ENCODE measurements at places on chromosomes 7 and 10.

DNA sequence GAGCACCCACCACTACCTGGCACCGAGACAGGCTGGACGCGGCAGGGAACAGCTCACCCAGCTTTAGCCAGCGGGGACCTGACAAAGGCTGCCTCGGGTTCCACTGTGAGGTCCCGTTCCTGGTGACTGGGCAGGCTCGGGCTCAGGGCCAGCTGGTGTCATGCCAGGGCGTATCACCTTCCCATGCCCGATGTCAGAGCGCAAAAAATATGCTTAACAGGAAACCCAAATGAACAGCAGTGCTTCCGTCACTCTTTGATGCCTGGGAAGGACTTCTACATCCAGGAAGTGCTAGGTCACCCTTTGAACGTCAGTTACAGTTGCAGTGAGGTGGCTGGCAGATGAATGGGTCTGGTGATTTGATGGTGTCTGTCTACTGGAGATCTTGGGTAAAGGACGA lies 106.0 kb downstream of the ADARB2 start:
- no peak for DNase-seq
- H3K36me3 ChIP-seq: no peaks in the 10 kb centered on the region
- H3K4me3 ChIP-seq: no peak overlapping the region
- H3K27me3 ChIP-seq: no peaks in the 10 kb centered on the region

- DNase-seq: no peak
- no peak overlapping the region for H3K4me3 ChIP-seq
- H3K27me3 ChIP-seq: no peaks in the 10 kb centered on the region
- no peak overlapping the region for H3K27ac ChIP-seq
- no peaks in the 10 kb centered on the region for H3K36me3 ChIP-seq
Measured at GRCh38 chr7:157521752-157522151, 184.9 kb downstream of the DNAJB6 start.

- no peak overlapping the region for H3K4me3 ChIP-seq
- no peaks in the 10 kb centered on the region for H3K27me3 ChIP-seq
- DNase-seq: no peak
- no peak overlapping the region for H3K27ac ChIP-seq
- no peaks in the 10 kb centered on the region for H3K36me3 ChIP-seq
Measured at GRCh38 chr7:101712652-101713051, 83.6 kb upstream of the MYL10 start.

GRCh38 chr10:80144696-80145131 lies 12.2 kb downstream of the PLAC9 start:
- H3K4me1 ChIP-seq: 0 out of 2 replicates have a peak, but pooled peaks cover 3% of the 10 kb centered on the region
- no peak for DNase-seq
- H3K36me3 ChIP-seq: no peaks in the 10 kb centered on the region
- H3K27ac ChIP-seq: no peak overlapping the region
- no peak overlapping the region for H3K4me3 ChIP-seq

GRCh38 chr10:73251683-73252444 lies 580 bp downstream of the MRPS16 start:
- H3K27ac ChIP-seq: peak overlapping the region; percentile 91
- no peaks in the 10 kb centered on the region for H3K4me1 ChIP-seq
- H3K27me3 ChIP-seq: no peaks in the 10 kb centered on the region
- no peak for DNase-seq

DNA sequence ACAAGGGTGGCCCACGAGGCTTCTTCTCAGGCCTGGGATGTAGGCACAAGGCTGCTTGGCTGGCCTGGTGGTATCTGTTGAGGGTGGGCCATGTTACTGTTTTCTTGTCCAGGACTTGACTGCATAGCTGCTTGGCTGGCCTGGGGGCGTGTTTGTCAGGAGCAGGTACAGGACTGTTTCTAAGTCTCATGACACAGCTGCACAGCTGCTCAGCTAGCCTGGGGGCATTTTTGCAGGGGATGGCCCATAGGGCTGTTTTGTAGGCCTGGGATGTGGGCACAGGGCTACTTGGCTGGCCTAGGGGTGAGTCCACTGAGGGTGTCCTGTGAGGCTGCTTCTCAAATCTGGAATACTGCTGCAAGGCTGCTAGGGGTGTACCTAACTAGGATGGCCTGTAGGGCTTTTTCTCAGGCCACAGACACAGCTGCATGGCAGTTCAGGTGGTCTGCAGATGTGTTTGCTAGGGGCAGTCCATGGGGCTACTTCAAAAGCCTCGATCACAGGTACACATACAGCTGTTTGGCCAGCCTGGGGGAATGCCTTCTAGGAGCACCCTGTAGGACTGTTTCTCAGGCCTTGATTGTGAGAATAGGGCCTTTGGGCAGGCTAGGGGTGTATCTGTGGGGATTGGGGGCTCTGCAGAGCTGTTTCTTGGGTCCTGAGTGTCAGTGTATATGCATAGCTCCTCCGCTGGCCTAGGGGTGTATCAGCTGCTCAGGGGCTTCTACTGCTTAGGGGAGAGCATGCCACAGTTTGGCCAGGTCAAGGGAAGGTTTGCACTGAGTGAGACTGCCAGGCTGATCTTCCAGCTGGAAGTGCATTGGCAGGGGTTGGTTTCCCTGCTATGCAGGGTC lies 26.6 kb upstream of the PLA2G12B start:
- no peaks in the 10 kb centered on the region for H3K4me1 ChIP-seq
- DNase-seq: no peak
- H3K4me3 ChIP-seq: no peak overlapping the region

- H3K27me3 ChIP-seq: no peaks in the 10 kb centered on the region
- H3K27ac ChIP-seq: no peak overlapping the region
- no peaks in the 10 kb centered on the region for H3K4me1 ChIP-seq
- no peak overlapping the region for H3K4me3 ChIP-seq
- no peaks in the 10 kb centered on the region for H3K36me3 ChIP-seq
- DNase-seq: no peak
Measured at GRCh38 chr7:106609416-106609815, 51.5 kb downstream of the CCDC71L start.

DNA sequence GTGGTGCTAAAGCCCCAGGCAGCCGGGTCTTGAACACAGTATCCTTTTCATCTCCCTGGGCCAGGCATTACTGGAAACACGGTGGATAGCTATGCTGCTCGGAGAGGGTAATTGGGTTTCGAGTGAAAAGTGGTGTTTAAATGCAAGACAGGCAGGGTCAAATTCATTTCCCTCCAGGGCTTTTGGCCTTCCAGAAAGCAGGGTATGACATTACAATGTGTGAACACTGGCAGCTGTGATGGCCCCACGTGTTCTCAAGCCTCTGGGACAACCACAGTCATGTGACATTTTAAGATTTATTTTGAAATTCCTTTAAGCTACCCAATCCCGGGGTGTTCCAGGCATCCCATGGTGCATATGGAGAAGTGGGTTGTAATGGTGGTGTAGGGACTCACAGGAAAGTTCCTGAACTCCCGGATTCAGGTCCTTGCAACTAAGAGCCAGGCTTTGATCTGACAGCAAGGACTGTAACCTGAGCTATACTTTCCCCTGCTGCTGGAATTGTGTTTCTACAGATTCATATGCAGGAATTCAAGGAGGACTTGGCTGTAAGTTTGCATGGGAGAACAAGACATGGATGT lies 46.8 kb downstream of the INSYN2A start:
- no peaks in the 10 kb centered on the region for H3K27me3 ChIP-seq
- H3K36me3 ChIP-seq: no peaks in the 10 kb centered on the region
- H3K4me1 ChIP-seq: peaks cover 4% of the 10 kb centered on the region
- no peak for DNase-seq
- no peak overlapping the region for H3K27ac ChIP-seq
- H3K4me3 ChIP-seq: no peak overlapping the region

All from H1 (cell line).